Astrocyte (in vitro differentiated cells and primary cell): ENCODE measurements at places on chromosomes 11 and 22. TPM values are rescaled to one million over a fixed set of nuclear protein-coding genes. Genes with fewer than 3 reads are reported as not detected.

GRCh38 chr11:9498457-9499078 is 37.8 kb downstream of the ZNF143 start:
- no peaks in the 10 kb centered on the region for H3K27me3 ChIP-seq
- peaks cover 3% of the 10 kb centered on the region for H3K4me1 ChIP-seq
- peaks cover 33% of the 10 kb centered on the region for H3K36me3 ChIP-seq
- no peak overlapping the region for H3K27ac ChIP-seq
- DNase-seq = no peak

- H3K27ac ChIP-seq = no peak overlapping the region
- no peaks in the 10 kb centered on the region for H3K27me3 ChIP-seq
- DNase-seq = no peak
- no peaks in the 10 kb centered on the region for H3K36me3 ChIP-seq
- H3K4me3 ChIP-seq = no peak overlapping the region
These were observed 1091.8 kb downstream of the TBC1D22A start for GRCh38 chr22:47854251-47854650.

DNA sequence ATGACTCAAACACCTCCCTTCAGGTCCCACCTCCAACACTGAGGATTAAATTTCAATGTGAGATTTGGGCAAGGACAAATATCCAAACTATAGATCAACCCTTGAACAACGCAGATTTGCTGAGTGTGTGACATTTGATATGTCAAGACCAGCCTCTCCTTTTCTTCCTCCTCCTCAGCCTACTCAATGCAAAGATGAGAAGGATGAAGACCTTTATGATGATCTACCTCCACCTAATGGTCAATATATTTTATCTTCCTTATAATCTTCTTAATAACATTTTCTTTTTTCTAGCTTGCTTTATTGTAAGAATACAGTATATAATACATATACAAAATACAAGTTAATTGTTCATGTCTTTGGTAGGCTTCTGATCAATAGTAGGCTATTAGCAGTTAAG is 67.5 kb upstream of the MPPED2 start:
- no peaks in the 10 kb centered on the region for H3K4me1 ChIP-seq
- H3K27me3 ChIP-seq = no peaks in the 10 kb centered on the region
- H3K4me3 ChIP-seq = no peak overlapping the region
- no peaks in the 10 kb centered on the region for H3K36me3 ChIP-seq
- H3K27ac ChIP-seq = no peak overlapping the region

DNA sequence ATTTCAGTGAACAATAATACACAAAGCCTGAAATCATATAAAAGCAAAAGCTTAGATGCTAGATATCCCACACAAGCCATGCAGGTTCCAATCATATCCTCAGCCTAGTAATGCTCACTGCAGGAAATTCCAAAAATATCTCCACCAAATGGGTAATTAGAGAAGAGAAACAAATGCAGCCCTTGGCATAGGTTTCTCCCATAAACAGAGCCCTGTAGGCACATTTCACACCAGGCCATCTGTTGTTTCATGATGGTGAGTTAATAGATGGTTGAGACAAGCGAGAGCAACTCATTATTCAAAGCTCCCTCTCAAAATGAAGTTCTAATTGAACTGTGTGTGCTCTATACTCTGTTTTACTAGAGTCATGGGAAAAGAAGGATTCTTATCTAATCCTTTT is 154.6 kb upstream of the TRPC6 start:
- no peaks in the 10 kb centered on the region for H3K4me1 ChIP-seq
- no peak overlapping the region for H3K4me3 ChIP-seq
- H3K27me3 ChIP-seq = no peaks in the 10 kb centered on the region
- no peak overlapping the region for H3K27ac ChIP-seq

DNA sequence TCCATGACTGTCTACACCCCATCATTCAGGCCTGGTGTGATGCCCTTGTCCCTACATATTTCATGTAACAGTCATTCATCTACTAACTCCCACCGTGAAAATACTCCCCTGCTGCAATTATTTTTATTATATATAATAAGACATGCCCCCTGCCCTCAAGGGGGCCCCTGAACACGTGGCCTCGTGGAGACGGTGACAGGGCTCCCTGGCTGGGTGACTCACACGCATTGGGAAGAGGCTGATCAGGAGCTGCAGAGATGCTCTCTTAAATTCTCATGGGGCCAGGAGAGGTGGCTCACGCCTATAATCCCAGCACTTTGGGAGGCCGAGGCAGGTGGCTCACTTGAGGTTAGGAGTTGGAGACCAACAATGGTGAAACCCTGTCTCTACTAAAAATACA is 88.6 kb downstream of the ST3GAL4 start:
- H3K36me3 ChIP-seq = no peaks in the 10 kb centered on the region
- no peaks in the 10 kb centered on the region for H3K27me3 ChIP-seq
- no peaks in the 10 kb centered on the region for H3K4me1 ChIP-seq
- H3K27ac ChIP-seq = no peak overlapping the region
- no peak for DNase-seq

DNA sequence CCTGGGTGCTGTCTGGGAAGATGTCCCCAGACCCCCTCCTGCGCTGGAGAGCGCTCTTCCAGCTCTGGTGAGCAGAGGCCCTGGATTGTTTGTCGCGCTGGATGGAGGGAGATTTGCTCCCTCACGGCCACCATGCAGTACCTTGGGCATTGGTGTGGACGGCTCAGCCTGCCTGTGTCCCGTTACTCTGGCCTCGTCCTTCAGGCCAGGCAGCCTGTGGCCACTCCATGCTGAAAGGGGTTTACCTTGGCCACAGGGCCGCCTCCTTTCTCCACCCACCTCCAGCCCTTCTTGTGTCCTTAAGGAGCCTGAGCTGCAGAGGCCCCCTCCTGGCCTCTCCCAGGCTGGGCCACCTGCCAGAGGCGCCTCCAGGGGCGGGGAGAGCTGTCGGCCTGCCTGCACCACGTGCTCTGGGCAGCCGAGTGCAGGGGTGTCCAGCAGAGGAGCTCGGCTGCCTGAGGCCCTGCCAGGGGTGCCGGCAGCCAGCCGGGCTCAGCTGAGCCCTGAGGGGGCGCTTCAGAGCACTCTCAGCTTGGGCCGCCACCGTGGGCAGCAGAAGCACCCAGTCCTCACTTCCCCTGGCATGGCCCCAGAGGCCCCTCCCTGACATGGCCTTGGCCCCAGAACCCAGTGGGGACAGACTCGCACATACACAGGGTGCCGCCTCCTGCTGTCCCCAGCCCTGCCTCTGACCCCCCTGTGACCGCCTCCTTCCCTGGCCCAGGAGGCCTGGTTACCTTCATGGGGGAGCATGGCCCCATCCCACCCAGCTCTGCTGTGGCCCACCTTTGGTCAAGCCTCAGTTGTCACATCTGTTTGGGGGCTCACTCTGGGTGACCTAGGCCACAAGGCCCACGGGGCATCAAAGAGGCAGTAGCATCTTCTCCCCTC is 3.4 kb downstream of the CCND1 start:
- H3K4me3 ChIP-seq = peak overlapping the region; percentile 98
- DNase-seq = peak; percentile 88
- peak overlapping the region; percentile 94 for H3K27ac ChIP-seq
- H3K27me3 ChIP-seq = no peaks in the 10 kb centered on the region

- H3K36me3 ChIP-seq = no peaks in the 10 kb centered on the region
- no peak for DNase-seq
- no peaks in the 10 kb centered on the region for H3K4me1 ChIP-seq
- H3K27me3 ChIP-seq = peaks cover 73% of the 10 kb centered on the region
- no peak overlapping the region for H3K4me3 ChIP-seq
These were observed 8.8 kb downstream of the TBX1 start for GRCh38 chr22:19769393-19769715.

DNA sequence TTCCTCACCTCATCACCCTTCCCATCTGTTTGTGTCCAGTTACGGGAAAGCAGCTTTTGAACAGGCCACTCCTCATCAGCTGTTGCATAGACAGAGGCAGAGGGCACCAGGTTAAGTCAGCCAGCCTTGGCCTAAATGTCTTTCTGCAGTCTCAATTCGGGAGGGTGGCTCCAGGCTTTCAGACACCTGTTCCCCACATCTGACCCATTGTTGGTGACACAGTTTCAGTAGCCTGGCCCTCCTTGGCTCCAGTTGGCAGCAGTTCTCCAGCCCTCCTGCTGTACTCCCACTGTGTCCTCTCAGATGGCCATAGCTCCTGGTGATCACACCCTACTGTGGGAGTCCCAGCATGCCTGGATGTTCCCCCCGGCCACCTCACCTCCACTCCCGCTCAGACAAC is 70.8 kb upstream of the MYOD1 start:
- H3K36me3 ChIP-seq = no peaks in the 10 kb centered on the region
- no peak overlapping the region for H3K4me3 ChIP-seq
- H3K27ac ChIP-seq = no peak overlapping the region
- no peaks in the 10 kb centered on the region for H3K4me1 ChIP-seq
- H3K27me3 ChIP-seq = no peaks in the 10 kb centered on the region
- DNase-seq = no peak

DNA sequence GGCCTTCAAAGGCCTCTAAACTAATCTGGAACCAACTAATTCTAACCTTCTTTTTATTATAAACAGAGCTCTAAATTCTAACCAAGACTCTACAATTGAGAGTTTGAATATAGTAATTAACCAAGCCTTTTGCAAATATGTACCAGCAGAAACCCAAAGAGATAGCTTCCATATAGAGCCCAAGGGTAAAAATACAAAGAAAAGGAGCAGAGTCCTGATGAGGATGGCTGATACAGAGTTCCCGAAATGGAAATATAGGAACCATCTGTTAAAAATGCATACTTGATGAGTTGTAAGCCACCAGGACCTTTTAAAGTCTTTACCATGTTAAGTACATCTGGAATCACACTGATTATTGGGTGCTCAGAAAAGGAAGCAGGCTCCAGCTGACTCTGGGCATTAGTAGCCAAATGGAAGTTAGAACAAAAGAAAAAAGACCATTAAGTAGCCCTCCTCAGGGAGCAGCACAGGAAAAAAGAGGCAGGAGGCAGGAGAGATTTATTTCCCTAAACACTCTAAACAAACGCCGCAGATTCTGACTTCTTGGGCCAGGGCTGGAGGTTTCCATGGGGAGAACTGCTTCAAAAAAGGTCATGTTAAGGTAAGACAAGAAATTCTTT is 463.1 kb upstream of the FAT3 start:
- H3K36me3 ChIP-seq = no peaks in the 10 kb centered on the region
- H3K27me3 ChIP-seq = no peaks in the 10 kb centered on the region
- no peaks in the 10 kb centered on the region for H3K4me1 ChIP-seq
- H3K4me3 ChIP-seq = no peak overlapping the region
- H3K27ac ChIP-seq = no peak overlapping the region
- DNase-seq = no peak

- H3K4me1 ChIP-seq = no peaks in the 10 kb centered on the region
- no peaks in the 10 kb centered on the region for H3K27me3 ChIP-seq
- H3K27ac ChIP-seq = no peak overlapping the region
These were observed 27.1 kb downstream of the CWF19L2 start for GRCh38 chr11:107430525-107430924.

- no peaks in the 10 kb centered on the region for H3K4me1 ChIP-seq
- no peak overlapping the region for H3K27ac ChIP-seq
- H3K36me3 ChIP-seq = peaks cover 72% of the 10 kb centered on the region
These were observed 10.9 kb downstream of the NUP160 start for GRCh38 chr11:47837292-47837691.

- no peak overlapping the region for H3K4me3 ChIP-seq
- no peaks in the 10 kb centered on the region for H3K36me3 ChIP-seq
- H3K27me3 ChIP-seq = no peaks in the 10 kb centered on the region
- no peak for DNase-seq
These were observed 52.0 kb upstream of the SPATA19 start for GRCh38 chr11:133897331-133897650.

DNA sequence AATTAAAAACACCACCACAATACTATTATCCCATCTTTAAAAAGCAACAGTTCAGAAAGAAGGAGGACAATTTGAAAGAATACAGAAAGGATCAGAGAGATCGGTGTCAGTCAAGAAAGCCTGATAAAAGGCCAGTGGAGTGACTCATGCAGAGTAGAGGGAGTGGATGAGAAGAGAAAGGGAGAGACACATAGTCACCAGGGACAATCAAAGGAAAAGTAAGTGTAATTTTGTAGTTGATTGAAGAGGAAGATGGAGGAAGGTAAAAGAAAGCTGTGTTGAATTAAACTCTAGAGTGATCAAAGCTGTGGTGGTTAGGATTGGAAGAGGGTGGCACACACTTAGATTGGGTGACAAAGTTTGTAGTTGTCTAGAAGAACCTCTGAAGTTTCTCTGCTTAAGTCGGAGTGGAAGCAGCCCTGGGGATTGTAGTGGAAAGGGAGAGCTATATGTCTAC is 14.1 kb downstream of the SPECC1L start:
- H3K36me3 ChIP-seq = no peaks in the 10 kb centered on the region
- H3K4me3 ChIP-seq = no peak overlapping the region
- no peak overlapping the region for H3K27ac ChIP-seq
- no peaks in the 10 kb centered on the region for H3K27me3 ChIP-seq
- H3K4me1 ChIP-seq = peaks cover 23% of the 10 kb centered on the region

DNA sequence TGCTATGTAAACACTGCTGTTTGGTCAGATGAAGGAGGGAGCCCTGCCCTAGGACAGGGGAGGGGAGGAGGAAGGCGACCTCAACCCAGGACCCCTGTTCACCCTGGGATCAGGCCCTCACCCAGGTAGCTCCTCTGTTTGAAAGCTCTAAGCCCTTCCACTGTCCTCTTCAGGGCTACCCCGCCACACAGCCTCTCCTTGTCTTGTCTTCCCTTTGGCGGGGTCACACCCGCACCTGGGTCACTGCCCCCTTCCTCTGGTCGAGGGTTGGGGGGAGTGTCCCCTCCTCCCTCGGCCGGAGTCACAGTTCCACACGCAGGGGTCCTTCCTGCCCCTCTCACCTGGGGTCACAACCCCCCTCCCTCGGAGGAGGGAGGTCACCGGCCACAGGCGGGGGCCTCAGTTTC is 463 bp upstream of the PTPMT1 start:
- peak overlapping the region; percentile 70 for H3K27ac ChIP-seq
- H3K4me1 ChIP-seq = peaks cover 7% of the 10 kb centered on the region
- DNase-seq = no peak
- peaks cover 3% of the 10 kb centered on the region for H3K36me3 ChIP-seq
- peak overlapping the region; percentile 92 for H3K4me3 ChIP-seq

- H3K36me3 ChIP-seq = no peaks in the 10 kb centered on the region
- peaks cover 14% of the 10 kb centered on the region for H3K27me3 ChIP-seq
- H3K4me1 ChIP-seq = peaks cover 11% of the 10 kb centered on the region
- DNase-seq = no peak
These were observed 576 bp upstream of the SC5D start for GRCh38 chr11:121291896-121292494.

- peak; percentile 49 for DNase-seq
- H3K27ac ChIP-seq = no peak overlapping the region
- H3K4me1 ChIP-seq = no peaks in the 10 kb centered on the region
- no peaks in the 10 kb centered on the region for H3K27me3 ChIP-seq
- no peaks in the 10 kb centered on the region for H3K36me3 ChIP-seq
These were observed 84.1 kb downstream of the LARGE2 start for GRCh38 chr11:46006418-46007070.

GRCh38 chr11:85647078-85647477 is 689 bp upstream of the TMEM126A start:
- H3K27ac ChIP-seq = peak overlapping the region; percentile 78
- no peak for DNase-seq
- peak overlapping the region; percentile 91 for H3K4me3 ChIP-seq
- H3K4me1 ChIP-seq = peaks cover 3% of the 10 kb centered on the region
- H3K27me3 ChIP-seq = no peaks in the 10 kb centered on the region
- H3K36me3 ChIP-seq = peaks cover 4% of the 10 kb centered on the region

- H3K4me1 ChIP-seq = no peaks in the 10 kb centered on the region
- H3K4me3 ChIP-seq = no peak overlapping the region
- H3K27me3 ChIP-seq = no peaks in the 10 kb centered on the region
- no peaks in the 10 kb centered on the region for H3K36me3 ChIP-seq
- DNase-seq = no peak
These were observed 57.0 kb upstream of the PTH start for GRCh38 chr11:13552784-13553183.

The MYEOV gene
- not detected in 2 replicates for total RNA-seq

The ABTB2 gene
- total RNA-seq = 12.2 and 14.1 TPM in 2 replicates

The MPZL3 gene
- total RNA-seq = 8.2 and 8.5 TPM in 2 replicates

The FZD4 gene
- total RNA-seq = 4.4 and 4.7 TPM in 2 replicates

The OR52N4 gene
- not detected in 2 replicates for total RNA-seq

The PATE2 gene
- 0.16 TPM in 1 of 2 replicates, not detected in the other for total RNA-seq

The LDLRAD3 gene
- total RNA-seq = 14.9 and 15.8 TPM in 2 replicates
